Effector CD4-positive, alpha-beta T cell (primary cell): ENCODE measurements at places on chromosomes 2 and 18.

DNA sequence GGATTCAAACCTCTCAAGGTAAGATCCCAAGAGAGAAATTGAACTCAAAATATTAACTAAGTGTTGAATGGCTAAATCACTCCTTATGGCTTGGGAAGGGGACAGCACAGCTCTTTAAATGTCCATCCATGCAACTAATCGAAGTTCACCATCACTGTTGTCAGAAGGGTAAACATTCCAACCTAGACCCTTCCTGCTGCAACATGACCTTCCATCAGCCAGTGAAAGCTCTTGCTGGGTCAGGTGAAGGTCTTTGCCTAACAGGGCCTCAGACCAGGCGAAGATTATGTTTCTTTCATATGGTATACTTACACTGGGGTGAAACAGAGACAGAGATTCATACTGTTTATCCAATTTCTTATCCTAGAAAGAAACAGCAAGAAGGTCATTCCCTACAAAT is 16.4 kb downstream of the IAH1 start:
- DNase-seq: no peak

- no peak for DNase-seq
Measured at GRCh38 chr2:178068823-178069454, 3.6 kb downstream of the PDE11A start.

- no peak for DNase-seq
Measured at GRCh38 chr18:9362869-9363268, 28.3 kb downstream of the TWSG1 start.

DNA sequence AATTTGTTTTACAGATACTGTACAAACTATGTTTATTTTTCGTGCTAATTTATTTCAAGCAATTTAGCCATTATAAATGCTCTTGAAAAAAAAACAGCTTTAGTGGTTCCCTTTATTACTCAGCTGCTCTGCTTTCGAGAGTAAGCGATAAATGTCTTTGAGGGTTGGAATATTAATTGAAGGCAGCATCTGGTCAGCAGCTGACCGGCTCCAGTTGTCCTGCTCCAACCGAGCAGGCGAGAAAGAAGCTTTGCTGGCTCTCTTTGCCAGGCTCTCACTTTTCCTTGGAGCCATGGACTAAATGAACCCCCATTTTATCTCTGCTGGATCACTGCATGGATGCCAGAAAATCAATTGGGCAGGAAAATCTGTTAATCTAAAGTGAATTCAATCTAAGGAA is 147.4 kb downstream of the LNPK start:
- DNase-seq: no peak

- DNase-seq: no peak
Measured at GRCh38 chr2:80058562-80058961, 246.0 kb downstream of the LRRTM1 start.

GRCh38 chr2:98479371-98479770 is 34.7 kb downstream of the INPP4A start:
- no peak for DNase-seq

GRCh38 chr2:51350100-51350499 is 318.2 kb upstream of the NRXN1 start:
- no peak for DNase-seq

DNA sequence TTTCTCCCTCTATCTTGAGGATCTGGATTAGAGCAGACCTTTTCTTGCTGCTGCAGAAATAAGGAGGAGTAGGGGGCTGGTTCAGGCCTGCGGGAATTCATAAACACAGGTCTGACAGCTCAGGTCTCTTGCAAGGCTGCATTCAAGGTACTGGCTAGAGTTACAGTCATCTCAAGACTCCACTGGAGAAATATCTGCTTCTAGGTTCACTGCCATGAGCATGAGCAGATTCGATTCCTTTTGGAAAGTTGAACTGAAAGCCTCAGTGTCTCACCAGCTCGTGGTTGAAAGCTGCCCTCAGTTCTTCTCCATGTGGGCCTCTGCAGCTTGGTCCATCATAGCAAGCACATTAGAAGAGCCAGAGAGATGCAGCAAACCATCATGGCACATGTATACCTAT is 124.4 kb upstream of the SETBP1 start:
- DNase-seq: no peak

- no peak for DNase-seq
Measured at GRCh38 chr2:210195101-210195852, 24.1 kb upstream of the KANSL1L start.

GRCh38 chr2:174145827-174146226 is 102.5 kb downstream of the OLA1 start:
- DNase-seq: no peak
